ENCODE measurements at places on chromosomes 1 and 21.

GRCh38 chr1:215118081-215118480, 35.5 kb downstream of the KCNK2 start:
- no peak for DNase-seq

DNA sequence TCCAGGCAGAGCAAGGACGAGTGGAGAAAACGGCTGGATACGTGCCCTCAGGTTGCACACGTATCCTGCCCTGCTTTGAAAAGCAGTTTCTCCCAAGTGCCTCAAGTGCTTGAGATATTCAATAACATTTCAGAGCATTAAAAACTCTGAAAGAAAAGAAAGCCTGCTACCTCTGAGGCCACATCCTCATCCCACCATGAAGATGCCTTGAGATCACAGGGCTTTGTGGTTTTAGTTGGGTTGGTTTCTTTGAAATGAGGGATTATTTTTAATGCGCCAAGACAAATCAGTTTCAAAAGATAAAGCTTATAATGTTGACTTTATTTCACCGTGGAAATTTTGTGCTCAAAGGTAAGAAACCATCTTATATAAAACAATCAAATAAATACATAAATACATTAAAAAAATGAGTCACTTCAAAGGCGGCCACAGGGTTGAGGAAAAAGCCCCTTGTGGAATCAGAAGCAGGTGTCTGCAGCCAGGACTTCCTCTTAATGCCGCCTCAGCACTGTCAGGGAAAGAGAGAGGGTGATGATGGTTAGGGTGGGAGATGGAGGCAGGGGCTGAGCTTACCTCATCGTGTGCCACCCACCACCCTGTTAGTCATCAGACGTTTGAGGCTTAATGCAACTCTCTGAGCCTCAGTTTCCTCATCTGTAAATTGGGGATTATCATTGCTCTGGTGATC, 1.4 kb downstream of the NPPB start:
- DNase-seq = no peak

DNA sequence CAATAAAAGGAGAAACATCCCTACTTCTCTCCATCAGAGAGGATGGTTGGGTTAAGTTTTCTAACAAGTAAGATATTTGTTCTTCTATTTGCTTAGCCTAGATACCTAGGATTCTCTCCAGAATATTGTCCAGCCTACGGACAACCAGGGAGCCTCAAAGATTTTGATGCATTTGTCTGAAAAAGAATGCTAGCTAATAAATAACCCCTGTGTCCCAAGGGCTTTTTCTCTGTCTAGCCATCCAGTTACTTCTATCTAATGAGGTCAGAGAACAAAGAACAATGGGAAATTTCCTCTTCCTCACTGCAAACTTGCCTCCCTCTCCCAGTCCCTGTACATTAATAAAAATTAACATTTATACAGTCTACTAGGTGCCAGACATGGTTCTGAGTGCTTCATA, 810 bp downstream of the RGS5 start:
- DNase-seq = no peak

- DNase-seq = no peak
Measured at GRCh38 chr1:198015309-198015708, 98.1 kb downstream of the LHX9 start.

DNA sequence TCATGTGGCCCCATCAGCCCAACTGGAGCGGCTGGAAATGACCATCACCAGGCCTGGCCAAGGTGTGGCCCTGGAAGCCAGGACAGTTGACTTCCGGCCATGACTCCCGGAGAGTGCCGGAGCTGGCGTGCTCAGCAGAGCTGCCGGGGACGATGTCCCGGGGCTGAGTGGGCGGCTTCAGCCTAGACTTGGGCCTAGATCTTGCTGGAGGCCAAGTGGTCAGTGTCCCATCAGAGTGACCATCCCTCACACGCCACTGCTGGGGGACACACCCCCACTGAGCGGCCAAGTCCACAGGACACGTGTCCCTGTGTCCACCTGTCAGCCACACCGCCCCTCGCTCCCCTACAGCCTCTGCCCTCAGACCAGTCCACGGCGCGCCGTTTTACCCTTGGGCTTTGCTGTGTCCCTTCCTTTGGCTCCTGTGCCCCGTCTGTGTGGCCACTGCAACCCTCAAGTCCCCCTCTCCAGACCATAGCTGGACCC, 4.0 kb downstream of the FAAP20 start:
- no peak for DNase-seq

DNA sequence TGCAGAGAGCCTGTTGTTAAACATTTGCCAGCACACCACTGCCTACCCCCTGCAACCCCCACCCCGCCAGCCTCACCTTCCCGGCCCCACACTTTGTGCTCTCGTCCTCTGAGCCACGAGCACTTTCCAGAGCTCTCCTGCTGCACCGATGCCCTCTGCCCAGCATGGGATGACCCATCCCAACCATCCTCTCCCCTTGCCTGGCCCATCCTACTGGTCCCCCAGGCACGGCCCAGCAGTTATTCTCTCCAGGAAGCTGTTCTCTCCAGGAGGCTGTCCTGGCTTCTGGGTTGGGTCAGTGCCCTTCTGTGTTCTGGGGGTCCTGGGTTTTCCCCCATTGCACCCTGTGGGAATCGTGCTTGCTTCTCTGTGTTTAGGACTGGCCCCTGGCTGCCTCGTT, 60.1 kb upstream of the ABCG1 start:
- DNase-seq = no peak

- DNase-seq = no peak
Measured at GRCh38 chr1:241964550-241965282, 7.1 kb downstream of the BECN2 start.

DNA sequence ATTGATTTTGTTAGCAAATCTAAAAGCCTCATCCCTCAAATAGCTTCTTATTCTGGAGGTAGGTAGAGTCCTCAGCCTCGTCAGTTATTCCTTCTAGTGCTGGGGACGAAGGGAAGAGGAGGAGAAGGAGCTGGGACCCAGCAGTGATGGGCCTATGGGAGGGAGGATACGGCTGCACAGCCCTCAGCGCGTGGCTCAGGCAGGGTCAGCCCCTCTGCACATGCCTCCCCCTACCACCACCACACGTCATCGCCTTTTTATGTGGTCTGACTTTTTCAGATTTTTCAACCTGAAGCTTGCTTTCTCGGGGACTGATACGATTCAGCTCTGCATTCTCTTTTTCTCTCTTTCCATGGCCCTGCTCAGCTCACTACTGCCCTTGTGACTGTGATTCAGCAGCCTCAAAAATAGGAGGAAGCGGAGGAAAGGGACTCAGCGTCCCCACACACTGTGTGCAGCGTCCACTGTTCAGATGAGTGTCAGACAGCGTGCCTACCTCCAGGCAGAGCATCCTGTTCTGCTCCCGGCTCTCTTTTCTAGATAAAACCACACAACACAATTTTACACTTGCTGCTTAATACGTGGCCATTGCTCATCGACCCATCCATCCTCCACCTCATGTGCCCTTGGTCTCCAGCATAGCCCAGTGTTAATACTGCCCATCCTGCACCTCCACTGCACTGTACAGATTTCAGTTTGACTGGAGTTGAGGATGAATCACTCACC, 827 bp downstream of the OR2B11 start:
- DNase-seq = no peak

DNA sequence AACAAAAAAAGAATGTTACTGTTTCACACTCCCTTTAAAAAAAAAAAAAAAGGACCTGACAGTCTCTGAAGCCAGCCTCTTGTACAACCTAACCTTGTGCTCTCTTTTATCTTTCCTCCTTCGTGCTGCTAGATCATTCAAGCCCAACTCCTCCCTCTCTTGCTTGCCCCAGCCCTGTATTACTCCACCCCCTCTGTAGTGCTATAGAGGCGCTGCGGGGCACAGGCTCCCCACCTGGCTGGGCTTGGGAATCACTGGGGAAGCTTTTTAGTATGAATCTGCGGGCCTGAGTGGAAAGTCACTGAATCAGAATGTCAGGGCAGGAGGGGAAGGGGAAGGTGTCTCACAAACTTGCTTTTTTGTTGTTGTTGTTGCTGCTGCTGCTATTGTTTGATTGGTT, 383.7 kb upstream of the CAMK1G start:
- DNase-seq = peak; percentile 69

DNA sequence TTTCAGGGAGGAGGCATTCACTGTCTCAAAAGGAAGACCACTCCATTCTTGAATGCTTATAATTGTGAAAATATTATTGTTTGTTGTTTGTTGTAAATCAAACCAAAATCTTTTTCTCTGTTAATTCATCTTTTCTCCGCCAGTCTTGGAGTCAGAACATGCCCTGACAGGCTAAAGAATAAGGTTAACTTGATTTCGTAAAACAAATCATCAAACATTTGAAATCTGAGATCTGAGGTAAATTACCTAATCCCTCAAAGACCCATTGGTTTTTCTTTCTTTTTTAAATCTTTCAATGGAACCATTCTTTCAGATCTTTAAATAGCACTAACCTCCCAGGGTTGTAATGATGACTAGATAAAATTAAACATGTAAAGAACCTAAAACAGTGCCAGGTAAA, 430.1 kb upstream of the PTBP2 start:
- no peak for DNase-seq

DNA sequence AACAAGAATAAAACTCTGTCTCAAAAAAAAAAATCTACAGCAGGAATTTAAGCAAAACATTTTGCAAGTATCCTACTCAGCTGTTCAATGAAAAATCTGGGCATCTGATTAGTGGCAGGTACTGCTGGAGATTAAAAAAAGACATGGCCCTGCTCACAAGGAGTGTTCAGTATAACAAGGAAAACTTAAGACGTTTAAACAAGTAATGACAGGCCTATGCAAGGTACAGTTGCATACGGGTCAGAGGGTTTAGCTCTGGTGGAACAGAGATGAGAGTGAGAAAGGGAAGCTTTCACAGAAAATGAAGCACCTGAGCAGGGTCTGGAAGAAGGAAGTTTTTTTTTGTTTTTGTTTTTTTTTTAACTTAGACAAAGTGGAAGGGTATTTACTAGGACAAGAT, 23.0 kb downstream of the SNRNP40 start:
- DNase-seq = no peak

DNA sequence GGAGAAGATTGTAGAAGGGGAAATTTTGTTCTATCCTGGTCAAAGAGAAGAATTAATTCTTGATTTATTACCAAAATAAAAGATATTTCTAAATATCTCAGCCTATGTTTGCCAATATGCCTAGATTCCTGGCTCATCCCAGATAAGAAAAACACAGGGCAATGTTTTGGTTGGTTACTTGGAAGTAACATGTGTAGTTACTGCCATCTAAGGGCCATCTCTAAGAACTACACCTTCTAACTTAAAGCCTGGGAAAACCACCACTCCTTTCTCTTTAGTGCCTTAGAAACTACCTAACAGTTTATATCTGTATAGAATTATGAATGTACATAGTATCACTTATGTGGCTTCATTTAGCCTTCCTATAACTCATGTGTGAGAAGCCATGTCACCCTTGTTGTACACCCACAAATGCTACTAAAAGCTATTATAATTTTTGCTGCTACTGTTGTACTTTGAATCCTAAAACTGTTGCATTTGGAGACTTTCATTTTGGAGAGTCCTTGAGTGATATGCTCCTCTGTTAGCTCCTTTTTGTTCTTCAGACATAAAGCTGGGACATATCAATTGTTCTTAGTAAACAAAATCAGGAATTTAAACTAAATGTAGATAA, 4.5 kb downstream of the AIM2 start:
- no peak for DNase-seq

Measured in H1 (cell line).